ENCODE measurements at places on chromosomes 1 and 21. TPM values are rescaled to one million over a fixed set of nuclear protein-coding genes. Genes with fewer than 3 reads are reported as not detected.

Gene SLC2A5
- total RNA-seq: 4.4 TPM

Gene TMEM240
- total RNA-seq: 1.5 TPM

Gene DFFA
- 34.0 TPM for total RNA-seq

Gene IL10RB
- total RNA-seq: 45.3 TPM

Gene CA14
- total RNA-seq: 0.38 TPM

Gene PERM1
- not detected for total RNA-seq

Gene IFI44L
- 10.8 TPM for total RNA-seq

Gene UBL4B
- not detected for total RNA-seq

Gene FABP3
- 7.1 TPM for total RNA-seq

Gene MYBPHL
- not detected for total RNA-seq

Gene OR2T29
- not detected for total RNA-seq

Gene C1orf210
- 63.3 TPM for total RNA-seq

Gene MYOG
- total RNA-seq: not detected

Gene CELA3B
- 3.5 TPM for total RNA-seq

Gene PTGER3
- 1.3 TPM for total RNA-seq

Gene ZBTB18
- 14.8 TPM for total RNA-seq

Gene PRAMEF10
- total RNA-seq: not detected

Gene SMCP
- total RNA-seq: not detected

Gene SPATA45
- not detected for total RNA-seq

Gene RGS8
- not detected for total RNA-seq

Gene NBPF8
- 3.8 TPM for total RNA-seq

Gene ADGRL2
- total RNA-seq: 9.2 TPM

Gene INKA2
- 2.5 TPM for total RNA-seq

Gene GRIK1
- 0.38 TPM for total RNA-seq

Gene ARHGAP30
- 8.1 TPM for total RNA-seq

Gene BNIPL
- 0.63 TPM for total RNA-seq

Gene TMEM183A
- total RNA-seq: 73.9 TPM

Gene MSH4
- total RNA-seq: 0.41 TPM

Gene CFAP107
- not detected for total RNA-seq

Gene ADAMTSL4
- total RNA-seq: 3.4 TPM

Gene BSND
- total RNA-seq: not detected

Gene PDE4B
- 6.6 TPM for total RNA-seq
